Occipital lobe (tissue), 3 donors: ENCODE measurements at places on chromosomes 5 and 9. TPM values are rescaled to one million over a fixed set of nuclear protein-coding genes. Genes with fewer than 3 reads are reported as not detected.

DNA sequence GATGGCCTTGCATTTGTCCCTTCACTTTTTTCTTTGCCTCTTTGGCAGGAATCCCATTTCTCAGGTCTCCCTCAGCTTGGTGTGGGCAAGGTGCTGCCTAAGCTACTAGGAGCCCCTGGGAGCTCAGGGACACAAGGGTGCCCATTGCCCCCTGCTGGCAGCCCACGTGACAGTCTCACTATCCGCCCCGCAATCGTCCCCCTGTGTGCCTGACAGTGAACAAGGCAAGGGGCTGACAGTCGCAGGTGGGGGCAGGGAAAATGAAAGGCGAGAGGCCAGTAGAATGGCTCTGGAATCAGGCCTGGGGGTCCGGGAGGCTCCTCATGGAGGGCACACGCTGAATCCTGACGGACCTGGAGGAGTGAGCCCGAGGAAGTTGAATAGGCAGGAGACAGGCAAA lies 2.0 kb upstream of the PCDH12 start:
- no peak for DNase-seq

GRCh38 chr5:107263387-107264018 lies 407.2 kb downstream of the EFNA5 start:
- no peak for DNase-seq

DNA sequence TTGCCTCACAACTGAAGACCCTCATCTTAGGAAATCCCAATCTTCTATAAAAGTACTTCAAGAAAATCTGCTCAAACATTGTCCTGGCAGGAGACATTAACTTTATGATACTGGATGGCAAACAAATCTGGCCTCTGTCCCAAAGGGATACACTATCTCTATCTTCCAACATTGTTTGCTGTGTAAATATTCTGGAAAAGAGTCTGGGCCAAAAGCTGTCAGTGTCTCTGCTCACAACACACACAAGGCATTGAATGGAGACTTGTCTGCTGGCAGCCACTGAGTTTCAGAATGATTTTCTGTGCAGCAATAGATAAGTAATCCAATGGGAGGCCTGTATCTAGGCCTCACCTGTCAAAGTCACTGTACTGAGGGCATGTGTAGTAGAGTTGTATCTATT lies 471.1 kb downstream of the DMAC1 start:
- no peak for DNase-seq

TMEM215 gene
- total RNA-seq, result 1.1 TPM

MSH3 gene
- total RNA-seq, result 39.1 TPM

NMUR2 gene
- not detected for total RNA-seq

DNA sequence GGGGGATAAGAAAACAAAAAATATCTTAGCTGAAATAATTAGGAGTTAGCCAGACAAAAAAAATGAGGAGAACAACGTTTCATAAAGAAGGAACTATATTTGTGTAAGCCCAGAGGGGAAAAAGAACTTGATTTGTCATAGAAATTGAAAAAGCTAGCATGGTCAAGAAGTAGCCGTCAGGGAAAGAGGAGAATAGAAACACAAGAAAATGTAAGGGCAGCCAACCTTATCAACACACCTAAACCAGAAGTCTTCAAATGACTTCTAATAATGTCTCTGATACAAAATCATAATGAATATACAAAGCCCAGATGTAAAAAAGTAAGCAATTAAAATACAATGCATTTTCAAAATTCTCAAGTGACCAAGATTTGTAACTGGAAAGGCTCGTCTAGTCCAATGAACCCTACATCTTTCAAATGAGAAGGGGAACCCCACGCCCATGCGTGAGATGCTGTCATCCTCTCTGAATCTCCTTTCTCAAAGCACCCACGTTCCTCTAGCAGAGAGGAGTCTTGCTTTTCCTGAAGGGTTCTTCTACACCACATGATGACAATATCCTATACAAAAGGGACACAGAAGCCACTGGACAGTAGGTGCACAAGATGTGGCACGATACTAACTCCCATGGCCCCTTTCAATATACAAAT lies 103.7 kb downstream of the ARL15 start:
- DNase-seq, result no peak

DNA sequence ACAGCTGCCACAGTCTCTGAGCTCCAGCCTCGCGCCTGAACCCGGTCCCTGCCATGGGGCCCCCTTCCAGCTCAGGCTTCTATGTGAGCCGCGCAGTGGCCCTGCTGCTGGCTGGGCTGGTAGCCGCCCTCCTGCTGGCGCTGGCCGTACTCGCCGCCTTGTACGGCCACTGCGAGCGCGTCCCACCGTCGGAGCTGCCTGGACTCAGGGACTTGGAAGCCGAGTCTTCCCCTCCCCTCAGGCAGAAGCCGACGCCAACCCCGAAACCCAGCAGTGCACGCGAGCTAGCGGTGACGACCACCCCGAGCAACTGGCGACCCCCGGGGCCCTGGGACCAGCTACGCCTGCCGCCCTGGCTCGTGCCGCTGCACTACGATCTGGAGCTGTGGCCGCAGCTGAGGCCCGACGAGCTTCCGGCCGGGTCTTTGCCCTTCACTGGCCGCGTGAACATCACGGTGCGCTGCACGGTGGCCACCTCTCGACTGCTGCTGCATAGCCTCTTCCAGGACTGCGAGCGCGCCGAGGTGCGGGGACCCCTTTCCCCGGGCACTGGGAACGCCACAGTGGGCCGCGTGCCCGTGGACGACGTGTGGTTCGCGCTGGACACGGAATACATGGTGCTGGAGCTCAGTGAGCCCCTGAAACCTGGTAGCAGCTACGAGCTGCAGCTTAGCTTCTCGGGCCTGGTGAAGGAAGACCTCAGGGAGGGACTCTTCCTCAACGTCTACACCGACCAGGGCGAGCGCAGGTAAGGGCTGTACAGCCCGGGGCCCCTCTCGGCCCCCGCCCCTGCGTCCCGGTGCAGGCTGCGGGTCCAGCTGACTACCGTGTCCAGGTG lies 509 bp downstream of the LVRN start:
- DNase-seq, result no peak

CAVIN4 gene
- total RNA-seq, result 12.9 TPM

DNA sequence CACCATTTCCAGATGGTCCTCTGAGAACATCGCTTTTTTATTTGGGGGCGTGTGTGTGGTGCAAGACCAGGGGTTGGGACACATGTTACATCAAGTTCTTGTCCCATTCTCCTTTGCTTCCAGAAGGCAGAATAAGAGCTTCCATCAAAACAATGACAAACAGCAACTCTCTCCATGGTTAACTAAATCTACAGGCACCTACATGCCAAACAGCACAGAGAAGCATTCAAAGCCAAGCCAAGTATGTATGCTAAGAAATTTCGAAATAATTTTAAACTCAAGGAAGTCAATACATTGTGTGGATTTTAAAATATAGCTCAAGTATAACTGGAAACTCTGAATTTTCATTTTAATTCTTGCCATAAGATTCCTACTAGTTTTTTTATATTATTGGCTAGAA lies 105.6 kb downstream of the SEC61B start:
- DNase-seq, result no peak

GRCh38 chr9:110192531-110193261 lies 15.3 kb downstream of the C9orf152 start:
- DNase-seq, result no peak

GRCh38 chr5:41822036-41822435 lies 48.2 kb downstream of the OXCT1 start:
- no peak for DNase-seq

- DNase-seq, result peak; percentile 15
These were observed 523.5 kb upstream of the CLINT1 start for GRCh38 chr5:158382473-158382872.

DNA sequence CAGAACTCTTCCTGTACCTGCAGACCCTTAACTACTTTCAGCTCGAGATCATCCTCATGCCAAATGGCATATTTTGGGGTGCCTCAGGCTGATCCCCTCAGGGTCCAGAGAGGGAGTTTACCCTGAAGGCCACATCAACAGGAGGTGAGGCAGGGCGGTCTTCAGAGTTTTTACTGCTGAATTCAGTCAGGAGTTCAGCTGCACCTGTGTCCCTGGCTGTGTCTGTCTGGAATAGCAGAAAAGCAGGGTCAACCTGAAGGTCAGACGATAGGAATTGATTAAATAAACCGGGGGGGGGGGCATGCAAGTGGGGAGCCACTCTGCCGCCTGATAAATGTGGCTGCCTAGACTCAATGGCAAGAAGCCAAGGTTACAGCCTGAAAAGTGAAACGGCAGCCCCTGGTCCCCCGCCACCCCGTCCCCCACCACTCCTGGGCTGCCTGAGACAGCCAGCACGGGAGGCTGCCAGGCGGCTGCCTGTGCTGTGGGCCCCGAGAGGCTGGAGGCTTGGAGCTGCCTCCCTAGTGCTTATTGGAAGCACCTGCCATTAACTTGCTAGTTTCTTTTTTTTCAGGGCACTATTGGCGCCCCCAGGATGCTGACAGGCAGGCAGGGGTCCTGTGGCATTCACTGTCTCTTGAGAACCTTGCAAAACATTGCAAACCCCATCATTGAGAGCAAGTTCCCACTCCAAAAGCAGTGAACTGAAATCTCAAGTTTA lies 182.7 kb upstream of the PPP1R26 start:
- no peak for DNase-seq

DNA sequence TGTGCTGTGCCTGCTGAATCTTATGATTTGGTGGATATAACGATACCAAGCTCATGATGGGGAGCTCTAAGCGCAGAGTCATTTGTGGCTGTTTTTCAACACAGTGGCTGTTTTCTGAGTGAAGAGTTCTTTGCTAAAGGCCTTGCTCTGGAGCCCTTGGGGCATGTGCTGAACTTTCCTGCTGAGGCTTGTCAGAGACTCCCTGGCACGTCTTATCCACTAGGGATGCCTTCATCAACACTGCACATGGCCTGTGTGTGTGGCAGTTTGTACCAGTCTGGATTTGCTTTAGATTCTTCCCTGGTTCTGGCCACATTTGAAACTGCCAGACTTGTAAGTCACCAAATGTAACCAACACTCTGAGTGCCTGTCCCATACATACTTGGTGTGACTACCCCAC lies 188.2 kb downstream of the DMRT2 start:
- no peak for DNase-seq

GOLM1 gene
- 75.5 TPM for total RNA-seq

PDE6A gene
- total RNA-seq, result not detected

- no peak for DNase-seq
These were observed 608.9 kb downstream of the IRX1 start for GRCh38 chr5:4204276-4205141.

DNA sequence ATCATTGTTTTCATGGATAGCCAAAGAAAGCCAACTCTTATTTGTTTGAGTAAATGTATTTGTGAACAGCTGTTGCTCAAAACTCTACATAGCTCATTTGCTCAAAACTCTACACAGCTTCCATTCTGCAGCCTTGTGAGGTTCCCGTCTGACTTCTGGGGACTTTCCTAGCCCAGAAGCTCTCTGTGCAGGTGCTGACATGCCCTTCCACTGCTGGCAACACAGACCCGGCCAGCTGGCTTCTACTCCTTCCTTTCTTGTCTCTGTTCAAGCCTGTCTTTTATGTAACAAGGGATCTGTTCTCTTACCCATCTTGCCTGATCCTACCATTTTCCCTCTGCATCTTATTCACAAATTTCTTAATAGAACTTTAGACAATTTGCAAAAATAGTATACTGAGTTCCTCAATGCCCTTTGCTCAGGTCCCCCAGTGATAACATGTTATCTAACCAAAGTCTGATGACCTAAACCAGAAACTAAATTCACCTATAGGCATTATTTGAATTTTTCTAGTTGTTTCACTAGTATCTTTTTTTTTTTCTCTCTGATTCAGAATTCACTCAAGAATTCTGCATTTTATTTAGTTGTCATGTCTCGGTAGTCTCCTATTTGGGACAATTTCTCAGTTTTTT lies 556.5 kb upstream of the SEMA6A start:
- no peak for DNase-seq

DNA sequence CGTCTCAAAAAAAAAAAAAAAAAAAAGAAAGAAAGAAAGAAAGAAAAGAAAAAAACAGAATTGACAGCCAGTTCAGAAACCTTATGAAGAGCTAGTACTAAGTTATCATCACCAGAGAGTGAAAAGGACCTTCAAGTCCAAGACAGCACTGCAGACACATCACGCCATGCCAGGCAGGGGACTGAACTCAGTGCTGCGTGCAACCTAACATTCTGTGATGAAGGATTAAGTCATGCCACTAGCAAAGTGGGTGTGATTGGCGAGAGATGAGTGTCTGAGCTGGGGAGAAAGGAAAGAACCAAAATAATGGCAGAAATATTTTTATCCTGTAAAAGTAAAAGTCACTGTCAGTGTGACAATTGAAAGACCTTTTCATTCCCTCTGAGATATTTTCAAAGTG lies 54.7 kb downstream of the MAP1B start:
- no peak for DNase-seq

DNA sequence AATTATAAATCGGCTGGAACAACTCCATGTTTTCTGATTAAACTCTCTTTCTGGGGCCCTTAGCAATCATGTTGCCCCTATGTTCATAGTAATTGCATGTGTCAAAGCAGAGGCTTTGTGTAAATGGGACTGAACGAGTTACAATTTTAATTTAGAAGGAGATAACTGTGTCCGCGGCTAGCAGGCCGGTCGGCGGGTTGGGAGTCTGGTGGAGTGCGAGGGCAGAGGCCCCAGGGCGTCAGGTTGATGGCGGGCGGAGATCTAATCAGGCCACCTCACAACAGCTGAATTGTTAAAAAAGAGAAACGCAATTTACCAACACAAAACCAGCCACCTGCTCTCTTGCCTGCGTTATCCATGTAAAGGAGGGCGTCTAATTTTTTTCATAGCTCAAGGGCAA lies 134.9 kb upstream of the LPCAT1 start:
- no peak for DNase-seq

GRCh38 chr5:130795037-130795436 lies 370.0 kb downstream of the HINT1 start:
- no peak for DNase-seq
